ENCODE measurements at places on chromosomes 11 and 22.

DNA sequence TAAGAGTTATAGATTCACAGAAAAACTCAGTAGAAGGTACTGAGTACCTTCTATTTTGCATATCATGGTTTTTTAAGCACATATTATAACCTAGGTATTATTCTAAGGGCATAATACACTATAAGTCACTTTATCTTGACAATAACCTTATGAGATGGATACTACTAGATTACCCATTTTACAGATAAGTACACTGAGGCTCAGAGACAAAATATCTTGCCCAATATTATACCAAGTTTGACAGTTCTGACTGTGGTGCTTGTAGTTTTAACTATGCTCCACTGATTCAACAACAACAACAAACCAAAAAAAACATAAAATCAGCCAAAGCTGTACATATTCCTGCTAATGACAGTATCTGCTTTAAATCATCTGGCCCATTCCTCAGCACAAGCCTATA, 10.5 kb downstream of the OR51M1 start:
- DNase-seq = no peak

- peak; percentile 70 for DNase-seq
Observed at GRCh38 chr22:35477911-35478582, 62.6 kb upstream of the RASD2 start.

DNA sequence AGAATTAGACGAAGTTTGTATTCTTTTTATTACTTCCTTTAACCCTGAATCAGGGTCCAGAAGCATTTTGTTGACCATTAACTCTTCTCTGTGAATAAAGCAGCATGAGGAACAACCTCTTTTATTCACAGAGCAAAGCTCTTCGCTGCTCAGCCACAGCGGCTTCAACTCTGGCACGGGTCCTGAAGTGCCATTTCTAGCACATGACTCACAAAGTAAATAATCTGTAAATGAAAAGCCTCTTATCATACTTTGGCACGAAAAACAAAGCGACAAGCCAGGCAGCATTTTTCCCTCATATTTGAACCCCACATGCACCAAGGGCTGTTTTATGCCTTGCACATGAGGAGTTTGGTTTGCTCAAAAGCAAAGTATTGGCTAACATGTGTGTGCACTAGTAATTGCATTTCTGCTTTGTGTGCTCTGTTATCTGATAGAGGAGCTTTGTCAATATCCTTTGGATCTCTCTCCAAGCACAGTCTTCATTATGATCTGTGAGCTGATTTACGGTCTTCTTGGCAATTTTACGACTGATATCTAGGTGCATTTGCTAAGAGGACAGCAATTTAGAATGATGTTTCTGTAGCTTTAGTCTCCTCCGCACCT, 33.0 kb upstream of the APOBEC3A start:
- DNase-seq = peak; percentile 89

DNA sequence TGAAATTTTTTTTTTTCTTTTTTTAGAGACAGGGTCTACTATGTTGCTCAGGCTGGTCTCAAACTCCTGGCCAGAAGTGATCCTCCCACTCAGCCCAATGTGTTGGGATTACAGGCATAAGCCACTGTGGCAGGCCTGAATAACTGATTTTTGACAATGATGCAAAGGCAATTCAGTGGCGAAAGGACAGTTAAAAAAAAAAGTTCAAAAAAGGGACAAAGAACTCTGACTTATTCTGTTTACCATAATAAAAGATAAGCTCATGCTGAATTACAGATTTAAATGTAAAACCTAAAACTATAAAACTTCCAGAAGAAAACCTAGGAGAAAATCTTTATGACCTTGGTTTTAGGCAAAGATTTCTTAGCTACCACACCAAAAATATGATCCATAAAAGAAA, 48.9 kb downstream of the ATG16L2 start:
- no peak for DNase-seq

DNA sequence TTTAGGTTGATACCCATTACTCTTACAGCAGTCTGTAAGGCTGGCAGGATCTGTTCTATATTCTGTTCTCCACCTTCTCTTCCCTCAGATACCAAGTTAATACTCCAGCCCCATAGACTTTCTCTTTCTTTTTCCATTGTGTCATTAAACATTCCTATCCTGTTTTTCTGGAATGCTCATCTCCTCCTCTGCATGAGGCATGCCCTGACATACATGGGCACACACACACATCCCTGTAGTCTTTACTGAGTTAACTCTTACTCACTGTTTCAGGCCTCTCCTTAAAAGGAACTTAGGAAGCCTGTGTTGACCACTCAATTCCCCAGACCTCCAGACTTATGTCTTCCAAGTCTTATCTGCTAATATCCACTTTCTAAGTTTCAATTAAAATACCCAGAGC, 476.8 kb downstream of the METTL15 start:
- DNase-seq = peak; percentile 66

DNA sequence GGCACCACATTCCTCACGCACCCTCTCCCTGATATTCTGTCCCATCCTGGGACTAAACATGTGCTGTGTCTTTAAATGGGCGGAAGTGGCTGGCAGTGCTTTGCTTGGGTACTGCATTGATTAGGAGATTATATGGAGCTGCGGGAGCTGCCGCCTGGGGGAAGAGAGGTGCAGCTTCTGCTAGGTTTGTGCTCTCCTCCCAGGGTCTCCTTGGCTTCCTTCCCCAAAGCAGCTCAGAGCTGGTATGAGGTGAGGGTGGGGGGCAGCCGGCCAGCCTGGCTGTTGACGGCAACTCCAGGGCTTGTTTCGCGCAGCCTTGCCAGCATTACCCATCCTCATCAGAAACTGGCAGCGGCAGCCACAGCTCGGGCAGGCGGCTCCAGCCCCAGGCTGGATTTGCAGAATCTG, 95.4 kb downstream of the GRAMD1B start:
- peak; percentile 40 for DNase-seq

- no peak for DNase-seq
Observed at GRCh38 chr11:44698252-44698912, 28.4 kb upstream of the TSPAN18 start.

- no peak for DNase-seq
Observed at GRCh38 chr11:48022445-48022844, 42.1 kb downstream of the PTPRJ start.

GRCh38 chr22:36065462-36065774, 36.8 kb upstream of the RBFOX2 start:
- no peak for DNase-seq

GRCh38 chr22:39114112-39114511, 17.1 kb downstream of the APOBEC3H start:
- DNase-seq = no peak

- no peak for DNase-seq
Observed at GRCh38 chr11:96063886-96064285, 140.0 kb upstream of the MTMR2 start.

DNA sequence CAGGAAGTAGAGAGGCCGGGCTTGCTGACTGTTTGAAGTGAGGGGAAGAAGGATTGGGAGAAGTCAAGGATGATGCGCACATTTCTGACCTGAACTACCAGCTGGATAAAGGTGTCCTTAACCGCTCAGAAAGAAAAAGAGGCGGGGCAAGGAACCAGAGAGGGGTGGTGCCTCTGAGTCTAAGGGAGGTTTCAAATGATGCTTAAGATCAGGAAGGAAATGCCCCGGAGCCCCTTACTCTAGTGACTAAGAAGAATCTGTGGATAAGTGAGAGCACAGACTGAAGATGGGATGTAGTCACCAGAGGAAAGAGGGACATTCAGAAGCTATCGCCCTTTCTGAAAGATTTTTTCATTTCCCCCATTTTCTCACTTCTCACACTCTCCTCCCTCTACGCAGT, 12.7 kb downstream of the DCHS1 start:
- DNase-seq = no peak

GRCh38 chr11:72848846-72849466, 34.7 kb downstream of the ATG16L2 start:
- DNase-seq = peak; percentile 56

- DNase-seq = no peak
Observed at GRCh38 chr11:26608507-26609146, 36.6 kb upstream of the MUC15 start.

GRCh38 chr11:130313383-130314183, 1.1 kb downstream of the ZBTB44 start:
- DNase-seq = peak; percentile 40

GRCh38 chr11:69848201-69848600, 29.0 kb upstream of the FGF3 start:
- DNase-seq = peak; percentile 14

Data from GM23248 (cell line).